ENCODE measurements at places on chromosomes 1 and 21.

DNA sequence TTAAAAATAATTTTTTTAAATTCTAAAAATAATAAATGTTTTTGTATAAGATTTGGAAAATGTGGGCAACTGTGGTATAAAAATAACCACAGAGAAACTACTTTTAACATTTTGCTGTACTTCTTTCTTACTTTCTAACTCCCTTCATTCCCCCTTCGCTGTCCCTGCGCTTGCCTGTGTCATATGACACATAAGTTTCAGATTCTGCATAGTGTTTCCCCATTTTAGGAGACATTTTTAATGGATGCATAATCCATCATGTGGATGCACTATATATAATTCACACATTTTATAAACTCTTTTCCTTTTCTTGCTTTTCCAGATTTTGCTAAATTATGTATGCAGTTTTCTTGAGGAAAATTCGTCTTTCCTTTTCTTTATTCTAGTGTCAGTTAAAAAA lies 16.3 kb downstream of the ATG4C start:
- DNase-seq: no peak

GRCh38 chr1:31802190-31803150 lies 13.4 kb downstream of the SPOCD1 start:
- no peak for DNase-seq

DNA sequence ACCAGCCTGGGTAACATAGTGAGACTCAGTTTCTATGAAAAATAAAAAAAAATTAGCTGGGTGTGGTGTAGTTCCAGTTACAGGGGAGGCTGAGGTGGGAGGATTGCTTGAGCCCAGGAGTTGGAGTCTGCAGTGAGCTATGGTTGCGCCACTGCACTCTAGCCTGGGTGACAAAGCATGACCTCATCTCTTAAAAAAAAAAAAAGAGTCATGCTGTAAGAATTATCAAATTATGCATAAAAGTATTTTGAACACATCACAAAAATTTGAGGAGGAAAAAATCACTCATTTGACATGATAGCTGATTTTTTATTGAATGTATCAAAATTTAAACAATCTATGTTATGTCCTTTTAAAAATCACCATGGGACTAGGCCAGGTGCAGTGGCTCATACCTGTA lies 17.8 kb downstream of the CCDC30 start:
- DNase-seq: no peak

GRCh38 chr1:80917225-80917624 lies 883.5 kb upstream of the ADGRL2 start:
- no peak for DNase-seq

GRCh38 chr1:54070171-54070837 lies 16.9 kb downstream of the TCEANC2 start:
- DNase-seq: no peak

- DNase-seq: no peak
These were observed 75.5 kb upstream of the ATP5PO start for GRCh38 chr21:33991133-33991532.

GRCh38 chr1:61370177-61370912 lies 288.0 kb downstream of the NFIA start:
- no peak for DNase-seq

DNA sequence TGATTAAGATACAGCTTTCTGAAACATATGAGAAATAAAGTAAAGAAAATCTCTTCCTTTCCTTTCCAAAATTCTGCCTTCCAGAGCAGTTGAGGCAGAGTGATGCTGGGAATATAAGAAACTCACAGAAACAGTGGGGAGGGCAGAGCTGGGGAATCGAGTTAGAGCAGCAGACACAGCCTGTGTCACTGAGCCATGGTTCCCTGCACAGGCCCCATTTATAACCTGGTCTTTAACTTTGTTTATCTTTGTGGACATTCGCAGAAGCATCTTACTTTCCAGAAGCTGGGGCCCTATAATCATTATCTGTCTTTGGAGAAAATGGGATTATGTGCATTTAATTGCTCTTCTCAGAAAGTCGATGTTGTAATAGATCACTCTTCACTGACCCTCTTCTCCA lies 349.1 kb downstream of the SETD4 start:
- no peak for DNase-seq

GRCh38 chr1:109890115-109890953 lies 20.3 kb upstream of the CSF1 start:
- no peak for DNase-seq

- no peak for DNase-seq
These were observed 411.8 kb downstream of the SETD4 start for GRCh38 chr21:35648512-35648911.

DNA sequence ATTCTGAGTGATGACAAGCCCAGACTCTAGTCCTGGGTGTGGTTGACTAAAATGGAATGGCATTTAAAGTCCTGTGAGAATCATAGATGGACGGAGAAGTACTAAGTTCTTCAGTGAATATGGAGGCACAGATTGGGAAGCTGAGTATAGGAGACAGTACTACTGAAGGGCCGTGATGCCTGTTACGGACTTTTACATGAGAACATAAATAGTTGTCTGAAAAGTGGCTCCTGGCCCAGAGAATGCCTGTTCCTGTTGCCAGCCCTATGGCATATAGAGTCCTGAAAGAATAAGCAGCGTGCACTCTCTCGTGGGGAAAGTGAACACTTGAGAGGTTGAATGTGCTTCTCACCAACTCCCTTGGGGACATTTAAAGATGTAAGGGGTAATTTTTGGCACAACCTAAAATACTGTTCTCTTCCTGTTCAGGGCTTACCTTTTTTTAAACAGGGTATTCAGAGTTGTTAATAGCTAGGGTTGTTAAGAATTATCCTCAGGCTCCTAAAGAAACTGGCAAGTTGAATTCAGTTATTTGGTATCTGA lies 20.4 kb downstream of the CCT8 start:
- no peak for DNase-seq

GRCh38 chr1:1349256-1350012 lies at the start of gene DVL1:
Gene DVL1 (minus strand): TSS chr1:1349418. CDS start chr1:1349065, 353 bp downstream.
- peak; percentile 81 for DNase-seq

DNA sequence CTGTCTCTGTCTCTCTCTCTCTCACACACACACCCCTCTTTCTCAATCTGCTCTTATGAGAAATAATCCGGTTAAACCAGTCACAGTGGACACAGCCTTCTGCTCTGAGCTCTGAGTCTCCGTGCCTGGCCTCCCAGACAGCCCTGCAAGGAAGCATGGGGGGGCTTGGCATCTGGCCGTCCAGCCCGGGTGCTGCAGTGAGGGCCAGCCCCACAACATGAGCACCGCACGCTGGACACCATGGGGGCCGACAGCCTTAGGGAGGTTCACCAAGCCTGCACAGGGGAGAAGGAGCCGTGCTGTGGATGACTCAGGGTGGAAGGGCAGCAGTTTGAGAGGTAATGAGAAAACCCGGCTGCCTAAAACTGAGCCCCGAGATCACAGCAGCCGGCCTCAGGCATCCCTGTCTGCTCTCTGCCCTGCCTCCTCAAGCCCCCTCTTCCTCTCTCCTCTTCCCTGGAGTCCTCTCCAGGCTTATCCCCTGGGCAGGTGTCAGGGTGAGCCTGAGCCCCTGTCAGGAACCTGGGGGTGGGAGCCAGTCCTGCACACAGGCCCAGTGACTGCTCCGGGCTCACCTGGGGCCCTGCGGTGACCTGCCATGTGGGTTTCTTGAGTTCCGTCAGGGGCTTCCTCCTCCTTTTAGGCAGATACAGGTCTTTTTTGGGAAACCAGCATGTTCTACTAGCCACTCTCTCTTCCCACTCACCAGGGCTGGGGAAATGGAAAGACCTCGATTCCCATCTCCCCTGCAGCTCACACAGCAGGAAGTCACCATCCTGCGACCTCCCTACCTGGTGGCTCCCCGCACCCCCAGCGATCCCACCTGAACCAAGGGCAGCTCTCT lies 92.8 kb downstream of the ITPKB start:
- DNase-seq: no peak

DNA sequence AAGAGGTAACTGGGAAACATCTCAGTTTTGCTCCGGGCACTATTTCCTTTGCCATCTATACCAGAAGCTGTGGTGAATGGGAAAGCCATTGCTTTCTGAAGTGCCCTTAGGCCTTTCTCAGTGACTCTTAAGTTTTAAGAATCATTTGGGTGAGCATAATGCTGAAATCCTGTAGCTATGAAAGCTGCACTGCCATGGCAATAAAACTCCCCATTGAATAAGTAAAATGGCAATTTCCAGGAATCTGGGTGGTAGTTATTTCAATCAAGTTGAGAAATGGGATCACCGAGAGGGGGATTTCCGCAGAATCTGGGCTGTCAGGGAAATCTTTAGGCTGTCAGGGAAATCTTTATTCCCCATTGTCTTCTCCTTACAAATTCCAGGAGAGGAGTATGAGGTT lies 26.8 kb upstream of the MACF1 start:
- no peak for DNase-seq

DNA sequence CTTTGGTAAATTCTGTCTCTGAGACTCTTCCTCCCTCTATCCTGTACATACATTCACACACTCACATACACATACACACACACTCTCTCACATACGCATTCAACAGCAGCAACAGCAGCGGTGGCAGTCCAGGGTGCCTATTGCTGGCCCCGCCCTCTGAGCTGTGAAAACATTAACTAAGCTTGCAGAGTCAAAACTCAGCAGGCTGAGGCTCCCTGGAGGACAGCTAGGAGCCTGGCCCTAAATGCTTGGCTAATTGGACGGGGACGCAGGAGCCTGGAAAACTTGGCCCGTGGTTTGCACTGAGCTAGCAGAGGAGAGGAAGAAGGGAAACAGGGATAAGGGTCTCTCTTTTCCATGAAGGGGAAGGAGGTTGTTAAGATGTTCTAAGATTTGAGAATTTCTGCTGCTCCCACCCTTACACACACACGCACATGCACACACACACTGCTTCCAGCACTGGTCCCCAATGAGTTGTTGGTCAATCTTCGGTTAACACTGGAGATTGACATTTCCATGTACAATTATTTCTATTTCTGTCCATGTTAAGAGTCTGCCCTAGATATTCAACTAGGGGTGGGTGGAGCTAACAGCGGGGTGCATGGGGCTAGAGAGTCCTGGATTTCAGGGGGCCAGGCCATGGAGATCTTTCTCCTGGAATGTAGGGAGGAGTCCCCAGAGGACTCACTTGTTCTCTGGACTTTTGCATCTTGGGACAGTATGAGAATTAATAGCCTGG lies 94.2 kb downstream of the PLXNA2 start:
- no peak for DNase-seq

DNA sequence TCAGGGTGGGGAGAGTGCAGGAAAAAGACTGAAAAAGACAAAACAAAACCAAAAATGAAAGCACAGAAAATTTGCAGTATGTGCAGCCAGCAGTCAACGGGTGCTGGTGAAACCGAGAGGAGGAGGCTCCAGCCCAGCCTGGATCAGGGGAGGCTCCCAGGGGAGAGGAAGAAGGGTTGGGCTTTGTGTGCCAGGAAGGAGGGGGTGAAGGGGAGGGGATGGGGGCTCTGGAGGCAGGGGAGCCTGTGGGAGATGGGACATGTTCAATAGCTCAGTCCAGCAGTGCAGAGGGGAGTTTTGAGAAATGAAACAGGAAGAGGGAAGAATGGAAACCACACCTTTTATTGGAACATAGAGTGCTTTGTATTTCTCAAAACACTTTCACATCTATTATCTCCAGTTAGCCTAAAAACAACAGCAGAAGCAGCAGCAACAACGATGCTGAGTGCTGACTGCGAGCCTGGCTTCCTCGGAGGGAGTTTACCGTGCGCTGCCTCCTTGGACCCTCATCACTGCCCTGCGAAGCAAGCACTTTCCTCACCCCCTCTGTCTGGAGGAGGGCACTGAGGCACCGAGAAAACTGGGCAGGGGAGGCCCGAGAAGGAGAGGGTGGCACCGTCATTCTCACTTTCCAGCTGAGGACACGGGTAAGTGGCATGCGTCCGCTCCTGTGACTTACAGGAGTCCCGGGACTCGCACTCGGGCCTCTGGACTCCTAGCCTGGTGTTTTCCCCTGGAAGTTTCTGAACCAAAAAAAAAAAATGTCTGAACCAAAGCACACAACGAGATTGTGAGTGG lies 62.9 kb downstream of the MDM4 start:
- DNase-seq: peak; percentile 70

- no peak for DNase-seq
These were observed 28.7 kb downstream of the FMO2 start for GRCh38 chr1:171213559-171214454.

GRCh38 chr1:191405417-191405816 lies 752.8 kb upstream of the RGS18 start:
- no peak for DNase-seq

DNA sequence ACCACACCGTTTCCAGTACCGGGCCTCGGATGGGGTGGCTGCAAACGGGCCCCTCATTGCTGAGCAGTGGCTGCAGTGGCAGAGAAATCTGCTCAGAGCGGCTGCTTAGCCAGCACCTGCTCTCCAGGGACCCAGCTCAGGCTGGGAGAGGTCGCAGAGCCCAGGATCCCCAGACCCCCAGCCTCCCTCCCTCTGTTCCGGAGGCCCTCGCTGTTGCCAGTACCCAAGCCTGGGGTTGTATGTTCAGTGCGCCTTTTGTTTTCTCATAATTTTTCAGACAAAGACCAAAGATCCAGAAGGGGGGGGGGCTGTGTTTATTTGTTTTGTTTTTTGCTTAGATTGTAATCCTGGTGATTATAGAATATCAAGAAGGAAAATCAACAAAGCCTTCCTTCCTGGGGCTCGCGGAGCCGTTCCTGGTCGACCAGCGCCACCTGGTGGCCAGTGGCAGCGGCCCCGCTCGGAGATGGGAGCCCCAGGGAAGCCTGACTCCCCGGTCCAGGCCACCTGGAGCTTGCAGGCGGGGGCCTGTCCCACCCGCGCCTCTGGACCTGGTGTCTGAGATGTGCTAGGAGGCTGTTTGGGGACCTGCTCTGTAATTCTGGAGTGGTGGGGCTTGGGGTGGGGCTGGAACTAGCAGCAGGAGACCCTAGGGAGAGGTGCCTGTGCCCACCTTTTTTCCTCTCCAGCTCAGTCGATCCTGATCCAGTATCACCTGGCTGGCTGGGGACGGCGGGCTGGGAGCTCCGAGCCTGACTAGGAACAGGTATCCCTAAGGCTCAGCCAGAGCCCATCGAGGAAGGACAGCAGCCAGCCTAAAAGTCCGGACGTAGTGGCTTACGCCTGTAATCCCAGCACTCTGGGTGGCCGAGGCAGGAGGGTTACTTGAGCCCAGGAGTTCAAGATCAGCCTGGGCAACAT lies 123.9 kb upstream of the VAMP3 start:
- peak; percentile 41 for DNase-seq

DNA sequence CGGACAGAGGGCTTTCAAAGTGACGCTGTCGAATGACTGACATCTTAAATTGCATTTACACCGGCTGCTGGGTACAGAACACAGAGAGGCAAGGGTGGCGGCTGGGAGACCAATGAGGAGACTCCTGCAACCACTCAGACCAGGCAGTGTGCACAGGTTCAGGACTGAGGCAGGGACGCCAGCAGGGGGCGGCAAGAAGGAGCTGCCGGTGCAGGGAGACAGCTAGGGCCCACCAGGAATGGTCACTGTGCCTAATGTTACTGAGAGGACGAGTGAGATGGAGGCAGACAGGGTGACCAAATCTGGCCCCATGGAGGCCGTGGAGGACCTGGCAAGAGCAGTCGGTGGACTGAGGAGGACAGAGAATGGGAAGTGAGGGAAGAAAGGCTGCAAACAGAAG lies 23.5 kb downstream of the GLIS1 start:
- DNase-seq: no peak

- no peak for DNase-seq
These were observed 37.0 kb downstream of the PCSK9 start for GRCh38 chr1:55076356-55076755.

- DNase-seq: no peak
These were observed 32.1 kb upstream of the IGSF3 start for GRCh38 chr1:116699605-116700004.

GRCh38 chr1:171663036-171663853 lies 10.8 kb upstream of the MYOC start:
- DNase-seq: no peak
